ENCODE measurements at places on chromosomes 1 and 21. TPM values are rescaled to one million over a fixed set of nuclear protein-coding genes. Genes with fewer than 3 reads are reported as not detected.

Gene ADGRB2
- total RNA-seq, result 0.18 TPM

Gene S100A14
- total RNA-seq, result 2,481 TPM

Gene PGLYRP3
- 33.1 TPM for total RNA-seq

Gene KCNA2
- total RNA-seq, result 0.76 TPM

Gene OR2T33
- not detected for total RNA-seq

Gene MPZ
- total RNA-seq, result 1.3 TPM

- DNase-seq, result no peak
- peaks cover 18% of the 10 kb centered on the region for H3K4me1 ChIP-seq
- H3K27ac ChIP-seq, result peak overlapping the region; percentile 69
- H3K27me3 ChIP-seq, result peaks cover 77% of the 10 kb centered on the region
- H3K4me3 ChIP-seq, result peak overlapping the region; percentile 41
- no peaks in the 10 kb centered on the region for H3K36me3 ChIP-seq
Observed at GRCh38 chr1:200038325-200038980, 10.9 kb downstream of the NR5A2 start.

DNA sequence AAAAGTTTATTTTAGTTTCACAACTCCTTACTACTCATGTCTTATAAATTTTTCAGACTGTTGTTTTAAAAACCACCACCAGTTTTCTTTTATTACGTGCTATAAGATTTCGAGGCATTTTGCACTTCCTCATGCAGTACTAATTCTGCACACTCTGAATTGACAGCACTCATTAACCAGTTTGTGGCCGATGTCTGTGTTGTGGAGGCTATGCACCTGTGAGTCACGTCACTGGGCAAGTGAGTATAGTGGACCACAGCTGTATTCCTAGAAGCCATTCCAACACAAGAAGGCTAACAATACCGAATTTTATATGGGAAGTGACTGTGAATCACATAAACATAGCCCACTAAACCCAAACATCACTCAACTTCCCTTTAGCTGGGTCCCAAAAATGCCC lies 21.0 kb upstream of the SPATA6 start:
- no peak for DNase-seq
- no peaks in the 10 kb centered on the region for H3K36me3 ChIP-seq
- H3K4me1 ChIP-seq, result peaks cover 17% of the 10 kb centered on the region
- no peak overlapping the region for H3K27ac ChIP-seq
- no peak overlapping the region for H3K4me3 ChIP-seq

DNA sequence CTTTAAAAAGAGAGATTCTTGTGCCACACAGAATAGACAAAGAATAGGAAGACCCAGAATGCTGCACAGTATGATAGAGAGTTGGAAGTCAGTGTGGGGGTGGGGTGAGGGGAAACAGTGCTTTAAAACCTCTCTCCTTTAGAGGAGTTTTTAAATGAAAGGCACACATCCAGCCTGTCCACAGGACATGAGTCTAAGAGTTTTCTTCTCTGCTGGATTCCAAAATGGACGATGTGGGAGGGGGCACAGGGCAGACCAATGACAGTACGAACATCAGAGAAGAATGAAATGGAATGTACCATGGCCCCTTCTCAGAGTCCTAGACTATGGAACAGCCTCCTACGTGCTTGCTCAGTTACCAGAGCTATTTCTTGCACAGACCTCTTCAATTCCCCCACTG lies 458.2 kb upstream of the DAB1 start:
- H3K27ac ChIP-seq, result no peak overlapping the region
- H3K4me3 ChIP-seq, result no peak overlapping the region
- DNase-seq, result no peak
- H3K4me1 ChIP-seq, result no peaks in the 10 kb centered on the region

GRCh38 chr1:165635823-165636222 lies 4.8 kb downstream of the MGST3 start:
- peaks cover 22% of the 10 kb centered on the region for H3K4me1 ChIP-seq
- H3K27me3 ChIP-seq, result no peaks in the 10 kb centered on the region
- H3K36me3 ChIP-seq, result peaks cover 32% of the 10 kb centered on the region
- DNase-seq, result no peak
- H3K27ac ChIP-seq, result no peak overlapping the region

GRCh38 chr1:38118976-38119375 lies 72.4 kb upstream of the POU3F1 start:
- H3K4me3 ChIP-seq, result no peak overlapping the region
- H3K36me3 ChIP-seq, result no peaks in the 10 kb centered on the region
- H3K27me3 ChIP-seq, result no peaks in the 10 kb centered on the region
- H3K27ac ChIP-seq, result no peak overlapping the region
- DNase-seq, result no peak

DNA sequence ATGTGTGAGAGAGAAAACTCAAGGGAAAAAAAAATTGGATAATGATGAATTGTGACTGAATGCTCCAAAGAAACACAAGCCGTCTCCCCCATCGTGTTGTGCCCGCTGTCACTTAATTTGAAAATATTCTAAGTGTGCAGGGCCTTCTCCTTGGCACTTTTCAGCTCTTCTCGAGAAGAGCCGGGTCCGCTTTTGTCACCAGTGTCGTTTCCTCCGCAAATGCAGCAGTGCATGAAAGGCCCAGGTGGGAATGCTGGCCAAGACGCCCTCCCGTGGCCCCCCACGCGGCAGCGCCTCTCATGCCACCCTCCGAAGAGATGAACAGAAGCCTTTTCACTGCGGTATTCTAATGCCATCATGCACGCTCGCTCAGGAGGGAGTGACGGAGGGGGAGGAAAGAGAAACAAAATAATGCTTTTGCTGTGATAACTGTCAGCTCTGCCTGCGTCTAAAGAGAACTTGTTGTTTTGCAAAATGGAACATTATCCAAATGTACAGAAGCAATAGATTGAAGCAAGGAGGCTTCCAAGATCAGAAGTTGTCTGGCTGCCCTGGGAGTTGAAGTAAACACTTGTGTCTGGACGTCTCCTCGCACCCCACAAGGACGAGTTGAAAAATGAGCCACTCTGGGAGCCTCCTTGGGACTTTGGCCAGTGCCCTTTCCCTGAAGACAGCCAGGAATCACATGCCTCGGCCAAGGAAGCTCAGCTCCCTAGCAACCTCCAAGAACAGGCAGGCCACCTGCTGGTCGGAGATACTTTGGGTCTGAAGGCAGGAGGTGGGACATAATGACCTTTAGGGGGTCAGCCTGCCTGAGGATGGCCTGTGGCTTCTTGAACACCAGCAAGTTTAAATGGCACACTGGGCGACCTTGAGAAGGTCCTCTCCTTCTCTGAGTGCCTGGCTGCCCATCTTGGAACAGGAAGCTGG lies 166.1 kb upstream of the ZC3H12A start:
- H3K36me3 ChIP-seq, result no peaks in the 10 kb centered on the region
- H3K27ac ChIP-seq, result no peak overlapping the region
- DNase-seq, result no peak
- no peak overlapping the region for H3K4me3 ChIP-seq

GRCh38 chr21:33825915-33826314 lies 89.7 kb downstream of the ATP5PO start:
- no peaks in the 10 kb centered on the region for H3K36me3 ChIP-seq
- no peak for DNase-seq

DNA sequence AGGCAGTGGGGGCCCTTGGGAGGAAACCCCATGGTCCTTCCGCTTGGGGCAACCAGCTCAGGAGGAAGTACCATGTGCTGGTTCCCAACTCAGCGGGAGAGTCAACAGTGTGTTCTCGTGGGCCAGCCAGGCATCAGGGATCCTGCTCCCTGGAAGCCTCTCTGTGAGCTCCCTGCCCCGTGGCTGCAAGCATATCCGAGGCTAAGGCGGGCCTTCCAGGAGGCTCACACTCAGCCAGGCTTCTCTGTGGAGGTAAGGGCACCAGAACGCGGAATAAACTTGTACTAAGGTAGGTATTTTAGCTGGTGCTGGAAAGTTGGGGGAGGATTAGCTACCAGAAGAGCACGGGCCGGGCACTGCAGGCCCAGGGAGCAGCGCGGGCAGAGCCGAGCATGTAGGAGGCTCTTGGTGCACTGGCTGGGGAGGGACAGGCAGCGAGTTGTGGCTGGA lies 74.7 kb upstream of the POU3F1 start:
- H3K27me3 ChIP-seq, result no peaks in the 10 kb centered on the region
- H3K4me1 ChIP-seq, result peaks cover 4% of the 10 kb centered on the region
- no peak for DNase-seq
- H3K27ac ChIP-seq, result peak overlapping the region; percentile 14
- no peaks in the 10 kb centered on the region for H3K36me3 ChIP-seq

DNA sequence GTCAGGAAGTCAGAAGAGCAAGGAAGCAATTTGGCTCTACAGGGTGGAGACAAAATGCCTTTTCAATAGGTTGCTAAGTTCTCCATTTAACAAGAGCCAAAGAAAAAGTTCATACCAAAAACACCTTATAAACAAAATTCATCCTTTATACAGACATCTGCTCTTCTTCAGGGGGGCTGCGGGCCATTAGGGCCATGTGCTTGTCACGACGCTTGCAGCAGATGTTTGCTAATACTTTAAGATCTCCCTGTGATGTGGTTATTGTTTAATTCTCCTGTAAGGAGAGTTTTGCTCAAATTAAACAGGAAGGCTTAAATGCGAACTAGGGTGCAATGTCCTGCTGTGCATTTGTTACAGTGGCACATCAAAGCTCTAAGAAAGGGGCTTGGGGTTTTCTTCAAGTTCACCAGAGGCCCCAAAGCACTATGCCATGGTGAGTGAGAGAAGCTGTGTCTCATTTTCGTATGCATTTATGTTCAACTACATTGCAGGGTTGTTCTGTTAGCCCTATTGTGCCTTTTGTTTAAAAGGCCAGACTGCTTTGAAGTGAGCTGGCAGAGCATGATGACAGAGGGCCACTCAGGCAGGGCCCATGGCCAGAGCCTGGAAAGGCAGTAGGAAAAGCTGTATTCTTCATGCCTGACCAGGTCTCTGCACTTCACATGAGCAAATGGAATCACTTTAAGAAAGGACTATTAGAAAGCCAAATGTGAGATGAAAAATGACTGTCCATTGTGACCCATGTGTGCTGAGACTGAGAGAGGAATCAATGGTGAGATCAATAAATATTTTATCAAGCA lies 24.8 kb upstream of the NTPCR start:
- H3K4me3 ChIP-seq, result no peak overlapping the region
- no peaks in the 10 kb centered on the region for H3K36me3 ChIP-seq
- no peak for DNase-seq
- H3K27me3 ChIP-seq, result no peaks in the 10 kb centered on the region
- H3K4me1 ChIP-seq, result no peaks in the 10 kb centered on the region
